ENCODE measurements at places on chromosomes 7 and 10.
A peak's percentile ranks its signal among the peaks of the same experiment; 100 is the strongest.

DNA sequence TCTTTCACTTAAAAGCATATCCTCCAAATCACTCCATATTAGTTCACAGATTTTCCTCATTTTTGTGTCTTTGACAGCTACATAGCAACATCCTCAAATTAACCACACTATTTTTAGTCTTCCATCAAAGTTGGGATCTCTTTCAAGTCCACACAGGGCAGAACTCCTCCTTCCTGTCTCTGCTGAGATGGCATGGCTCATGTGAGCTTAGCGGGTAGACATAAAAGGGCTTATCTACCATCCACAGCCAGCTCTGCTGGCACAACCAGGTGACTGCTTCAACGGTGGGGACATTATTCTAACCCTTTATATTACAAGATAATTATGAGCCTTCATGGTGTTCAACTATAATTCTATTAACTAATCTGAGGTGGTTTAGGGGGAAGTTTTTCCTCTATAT, 35.5 kb downstream of the ICA1 start:
- no peak for DNase-seq

- DNase-seq: no peak
Measured at GRCh38 chr7:70833726-70834125, 298.2 kb upstream of the GALNT17 start.

DNA sequence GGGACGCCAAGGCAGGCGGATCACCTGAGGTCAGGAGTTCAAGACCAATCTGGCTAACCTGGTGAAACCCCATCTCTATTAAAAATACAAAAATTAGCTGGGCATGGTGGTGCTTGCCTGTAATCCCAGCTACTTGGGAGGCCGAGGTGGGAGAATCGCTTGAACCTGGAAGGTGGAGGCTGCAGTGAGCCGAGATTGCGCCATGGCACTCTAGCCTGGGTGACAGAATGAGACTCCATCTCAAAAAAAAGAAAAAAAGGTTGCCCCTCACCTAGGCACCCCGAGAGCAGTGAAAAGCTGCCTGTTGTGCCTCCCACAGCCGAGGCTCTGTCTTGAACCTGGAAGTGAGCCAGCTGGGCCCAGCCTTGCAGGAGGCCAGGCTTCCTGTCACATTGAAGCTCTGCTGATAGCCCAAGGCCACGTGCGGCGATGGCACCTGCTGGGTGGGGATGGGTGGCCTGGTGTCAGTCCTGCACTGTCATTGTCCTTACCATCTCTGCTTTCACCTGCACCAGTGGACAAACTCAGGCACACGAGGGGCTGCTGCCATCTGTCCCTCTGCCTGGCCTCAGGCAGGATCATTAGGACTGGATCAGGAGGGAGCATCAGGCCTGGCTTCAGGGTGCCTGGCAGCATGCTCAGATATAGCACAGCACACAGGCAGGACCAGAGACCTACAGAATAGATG, 37.8 kb downstream of the DNAJB12 start:
- DNase-seq: peak; percentile 87

GRCh38 chr7:80563561-80564327, 51.9 kb upstream of the GNAT3 start:
- DNase-seq: no peak

- DNase-seq: no peak
Measured at GRCh38 chr10:86164960-86165630, 201.5 kb downstream of the GRID1 start.

Measured in CD4-positive, alpha-beta T cell treated with Interleukin-6 for 4 hours (primary cell).